ENCODE measurements at places on chromosomes 1 and 21. TPM values are rescaled to one million over a fixed set of nuclear protein-coding genes. Genes with fewer than 3 reads are reported as not detected.

Gene C2CD2
- total RNA-seq = 22.0 TPM

Gene AGBL4
- total RNA-seq = not detected

Gene ITLN1
- total RNA-seq = not detected

Gene GJA8
- total RNA-seq = not detected

Gene EVA1C
- total RNA-seq = 29.3 TPM

Gene ATAD3C
- 0.61 TPM for total RNA-seq

Gene B3GALNT2
- 36.8 TPM for total RNA-seq

Gene SPRR4
- not detected for total RNA-seq

Gene USH2A
- not detected for total RNA-seq

Gene COL9A2
- total RNA-seq = 2.4 TPM

Gene ARMH1
- 3.2 TPM for total RNA-seq

DNA sequence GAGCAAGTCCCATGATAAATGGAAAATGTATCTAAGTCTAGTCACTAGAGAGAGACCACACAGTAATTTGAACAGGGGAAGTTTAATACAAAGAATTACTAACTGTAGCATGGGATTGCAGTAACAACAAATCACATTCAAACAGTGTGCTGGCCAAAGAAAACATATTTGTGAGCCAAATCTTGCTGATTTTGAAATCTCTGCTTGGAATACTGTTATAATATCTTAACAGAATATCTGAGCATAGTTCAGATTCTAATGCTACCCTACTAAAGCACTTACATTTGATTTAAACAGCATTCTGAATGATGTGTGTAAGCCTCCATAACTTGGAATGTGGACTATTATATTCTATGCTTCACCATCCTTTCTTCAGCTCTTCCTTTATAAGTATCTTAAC, 270.0 kb upstream of the BRINP3 start:
- no peak overlapping the region for H3K27ac ChIP-seq
- no peaks in the 10 kb centered on the region for H3K36me3 ChIP-seq
- DNase-seq = no peak
- H3K4me1 ChIP-seq = no peaks in the 10 kb centered on the region
- H3K4me3 ChIP-seq = no peak overlapping the region
- H3K27me3 ChIP-seq = no peaks in the 10 kb centered on the region

DNA sequence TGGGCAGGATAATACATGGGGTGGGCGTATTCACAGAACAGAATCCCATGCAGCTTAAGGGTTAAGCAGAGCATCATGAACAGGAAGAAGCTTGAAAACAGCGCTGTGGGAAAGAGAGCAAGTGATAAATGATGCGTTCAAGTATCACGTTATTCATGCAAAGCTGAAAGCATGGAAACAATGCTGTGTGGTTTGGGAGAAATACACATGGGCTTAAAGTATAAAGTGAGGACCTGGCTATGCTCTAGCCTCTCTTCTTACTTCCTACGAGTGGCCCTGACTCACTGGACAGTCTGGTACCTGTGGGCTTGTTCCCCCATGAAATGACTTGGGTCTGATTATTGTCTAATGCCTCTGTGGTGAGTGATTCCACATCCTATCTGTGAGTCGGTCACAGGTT, 25.7 kb downstream of the TMPRSS2 start:
- H3K4me1 ChIP-seq = no peaks in the 10 kb centered on the region
- DNase-seq = no peak
- no peak overlapping the region for H3K4me3 ChIP-seq
- H3K27ac ChIP-seq = no peak overlapping the region
- no peaks in the 10 kb centered on the region for H3K27me3 ChIP-seq

DNA sequence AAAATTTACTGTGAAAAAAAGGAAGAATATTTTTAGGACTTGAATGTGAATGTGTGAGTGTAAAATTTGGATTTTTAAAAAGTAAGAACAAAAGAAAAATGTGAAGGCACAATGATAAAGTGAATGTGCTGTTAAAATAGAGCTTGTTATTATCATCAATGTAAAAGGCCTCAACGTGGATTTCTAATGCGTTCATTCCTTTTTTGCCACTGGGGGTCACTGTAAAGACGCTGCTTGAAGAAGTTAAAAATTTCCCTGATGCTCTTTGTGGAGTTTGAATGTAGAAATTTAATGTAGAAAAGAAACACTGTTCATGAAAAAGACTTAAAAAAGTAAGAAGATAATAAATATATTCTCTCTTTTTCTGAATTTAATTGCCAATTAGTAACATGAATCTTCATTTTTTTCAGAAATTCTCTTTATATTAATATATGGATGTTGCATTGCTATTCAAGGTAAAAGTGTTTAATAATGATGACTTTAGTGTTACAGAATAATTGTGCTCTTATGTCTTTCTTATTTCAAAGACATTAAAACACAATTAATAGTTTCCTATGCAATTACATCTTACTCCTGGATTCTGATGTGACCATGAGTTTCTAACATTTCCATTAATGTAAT, 161.5 kb downstream of the DNM3 start:
- no peak overlapping the region for H3K27ac ChIP-seq
- no peaks in the 10 kb centered on the region for H3K4me1 ChIP-seq
- H3K27me3 ChIP-seq = no peaks in the 10 kb centered on the region
- no peaks in the 10 kb centered on the region for H3K36me3 ChIP-seq
- H3K4me3 ChIP-seq = no peak overlapping the region
- DNase-seq = peak; percentile 39

GRCh38 chr21:37764691-37765090, 151.6 kb downstream of the KCNJ6 start:
- H3K27ac ChIP-seq = no peak overlapping the region
- no peak overlapping the region for H3K4me3 ChIP-seq

DNA sequence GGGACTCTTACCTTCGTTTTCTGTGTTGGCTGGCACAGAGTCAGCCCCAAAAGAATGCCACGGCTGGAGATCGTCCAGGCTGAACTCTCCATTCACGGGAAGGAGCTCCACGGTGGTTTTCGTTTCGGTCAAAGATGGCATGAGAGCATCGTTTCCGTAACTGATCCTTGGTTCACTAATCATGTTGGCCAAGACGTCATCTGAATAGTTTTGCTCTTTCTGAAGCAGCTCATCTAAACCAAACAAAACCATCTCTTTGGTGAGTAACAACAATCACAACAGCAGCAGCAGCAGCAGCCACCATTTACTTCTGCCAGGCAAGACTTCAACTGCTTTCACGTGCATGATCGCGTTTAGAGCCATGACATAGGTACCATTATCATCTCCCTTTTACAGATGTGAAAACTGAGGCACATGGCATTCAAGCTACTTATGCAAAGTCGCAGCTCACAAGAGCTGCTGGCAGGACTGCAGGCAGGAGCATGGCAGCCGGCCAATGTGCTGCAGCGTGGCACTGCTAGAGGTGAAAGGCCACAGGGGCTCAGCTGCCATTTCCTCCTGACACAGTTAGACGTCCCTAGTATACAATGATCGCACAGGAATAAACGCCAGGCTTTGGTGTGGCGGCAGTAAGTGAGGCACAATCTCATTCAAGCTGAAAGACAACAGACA, 177.1 kb downstream of the GABPA start:
- no peak overlapping the region for H3K4me3 ChIP-seq
- no peak for DNase-seq
- H3K27ac ChIP-seq = no peak overlapping the region
- no peaks in the 10 kb centered on the region for H3K4me1 ChIP-seq
- H3K27me3 ChIP-seq = no peaks in the 10 kb centered on the region

DNA sequence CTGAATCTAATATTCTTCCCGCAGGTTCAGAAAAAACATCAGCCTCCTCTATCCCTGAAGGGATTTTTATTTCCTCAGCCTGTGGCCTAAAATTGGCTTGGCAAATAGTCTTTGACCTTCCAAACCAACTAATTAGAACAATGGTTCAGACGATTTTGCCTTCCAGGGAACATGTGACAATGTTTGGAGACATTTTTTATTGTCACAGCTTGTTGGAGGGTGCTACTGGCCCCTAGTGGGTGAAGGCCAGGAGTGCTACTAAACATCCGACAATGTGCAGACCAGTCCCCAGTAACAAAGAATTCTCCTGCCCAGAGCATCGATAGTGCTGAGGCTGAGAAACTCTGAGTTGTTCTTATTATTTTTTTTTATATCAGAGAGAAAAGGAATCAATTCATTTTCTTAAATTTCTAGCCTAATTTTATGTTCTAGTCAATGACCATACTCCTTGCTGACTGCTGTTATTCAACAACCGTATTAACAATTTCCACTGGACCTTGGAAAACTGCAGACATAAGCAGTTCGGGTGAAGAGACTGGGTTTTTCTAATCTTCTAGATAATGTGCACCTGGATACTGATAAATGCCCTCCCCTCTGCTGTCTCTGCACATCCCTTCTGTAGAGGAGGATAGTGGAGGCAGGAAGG, 280.7 kb downstream of the LMX1A start:
- DNase-seq = no peak
- H3K4me1 ChIP-seq = no peaks in the 10 kb centered on the region
- no peaks in the 10 kb centered on the region for H3K27me3 ChIP-seq
- H3K27ac ChIP-seq = no peak overlapping the region
- H3K4me3 ChIP-seq = no peak overlapping the region
- no peaks in the 10 kb centered on the region for H3K36me3 ChIP-seq

GRCh38 chr1:56191369-56191768, 388.0 kb downstream of the PLPP3 start:
- no peaks in the 10 kb centered on the region for H3K27me3 ChIP-seq
- H3K36me3 ChIP-seq = no peaks in the 10 kb centered on the region
- DNase-seq = no peak
- H3K4me3 ChIP-seq = no peak overlapping the region

DNA sequence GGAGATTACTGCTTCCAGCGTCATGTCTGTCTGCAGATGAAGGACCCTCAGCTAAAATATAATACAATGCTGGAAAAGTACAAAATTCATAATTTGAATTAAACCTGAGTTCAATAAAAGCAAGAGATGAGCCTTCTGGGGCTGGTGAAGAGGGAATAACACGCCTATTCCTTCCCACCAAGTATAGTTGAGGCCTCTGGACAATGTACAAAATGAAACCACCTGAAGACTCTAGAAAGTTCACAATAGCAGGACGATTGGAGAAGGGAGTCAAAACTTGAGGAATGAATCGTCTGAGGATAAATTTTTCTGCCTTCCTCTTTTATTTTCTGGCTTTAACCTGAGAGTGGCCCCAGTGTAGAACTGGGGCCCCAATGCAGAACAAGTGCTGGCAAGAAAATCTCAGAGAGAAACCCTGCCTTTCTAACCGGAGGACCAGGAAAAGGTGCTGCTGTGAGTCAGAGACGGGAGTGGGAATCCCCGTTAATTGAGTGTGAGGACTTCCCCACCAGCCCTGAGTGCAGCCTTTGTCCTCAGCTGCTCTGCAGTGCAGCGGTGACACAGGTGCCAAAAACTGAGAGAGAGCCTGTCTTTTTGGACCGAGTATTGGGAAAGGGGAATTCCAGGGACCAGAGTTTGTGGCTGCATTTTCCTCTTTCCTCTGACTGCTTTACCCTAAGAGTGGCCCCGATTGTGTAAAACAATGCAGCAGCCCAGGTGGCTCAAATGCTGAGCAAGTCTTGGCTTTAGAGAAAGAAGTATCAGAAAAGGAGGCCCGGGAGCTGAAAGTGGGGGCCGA, 264.9 kb downstream of the DYRK1A start:
- no peak overlapping the region for H3K27ac ChIP-seq
- no peaks in the 10 kb centered on the region for H3K27me3 ChIP-seq
- DNase-seq = no peak
- no peaks in the 10 kb centered on the region for H3K4me1 ChIP-seq
- H3K36me3 ChIP-seq = no peaks in the 10 kb centered on the region

DNA sequence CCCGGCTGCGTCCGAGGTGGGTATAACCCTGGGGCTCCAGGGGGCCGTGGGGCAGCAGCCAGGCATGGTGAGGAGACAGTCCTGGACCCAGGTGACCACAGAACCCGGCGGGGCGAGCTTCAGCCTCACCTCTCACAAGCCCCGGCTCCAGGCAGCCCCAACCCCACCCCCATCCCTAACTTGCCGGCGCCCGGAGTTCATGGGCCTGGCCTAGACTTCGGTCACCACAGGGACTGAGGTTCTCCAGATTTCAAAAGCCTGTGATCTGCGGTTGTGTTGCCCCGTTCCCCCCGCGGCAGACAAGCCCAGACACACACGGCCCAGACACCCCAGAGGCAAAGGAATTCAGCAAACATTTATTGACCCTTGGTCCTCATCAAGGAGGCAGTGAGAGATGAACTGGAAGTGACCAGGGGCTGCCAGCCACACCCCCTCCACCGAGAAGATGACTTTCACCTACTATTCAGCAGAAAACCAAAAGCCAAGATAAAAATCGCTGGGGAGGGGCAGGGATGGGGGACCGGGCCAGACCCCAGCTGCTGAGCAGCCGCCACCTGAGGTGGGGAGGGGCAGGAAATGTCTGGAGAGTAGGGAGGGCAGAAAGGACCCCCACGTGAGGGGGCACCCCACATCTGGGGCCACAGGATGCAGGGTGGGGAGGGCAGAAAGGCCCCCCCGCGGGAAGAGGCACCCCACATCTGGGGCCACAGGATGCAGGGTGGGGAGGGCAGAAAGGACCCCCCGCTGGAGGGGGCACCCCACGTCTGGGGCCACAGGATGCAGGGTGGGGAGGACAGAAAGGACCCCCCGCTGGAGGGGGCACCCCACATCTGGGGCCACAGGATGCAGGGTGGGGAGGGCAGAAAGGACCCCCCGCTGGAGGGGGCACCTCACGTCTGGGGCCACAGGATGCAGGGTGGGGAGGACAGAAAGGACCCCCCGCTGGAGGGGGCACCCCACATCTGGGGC, 3.9 kb downstream of the HES4 start:
- H3K27me3 ChIP-seq = no peaks in the 10 kb centered on the region
- peaks cover 3% of the 10 kb centered on the region for H3K4me1 ChIP-seq
- H3K27ac ChIP-seq = no peak overlapping the region
- DNase-seq = no peak

DNA sequence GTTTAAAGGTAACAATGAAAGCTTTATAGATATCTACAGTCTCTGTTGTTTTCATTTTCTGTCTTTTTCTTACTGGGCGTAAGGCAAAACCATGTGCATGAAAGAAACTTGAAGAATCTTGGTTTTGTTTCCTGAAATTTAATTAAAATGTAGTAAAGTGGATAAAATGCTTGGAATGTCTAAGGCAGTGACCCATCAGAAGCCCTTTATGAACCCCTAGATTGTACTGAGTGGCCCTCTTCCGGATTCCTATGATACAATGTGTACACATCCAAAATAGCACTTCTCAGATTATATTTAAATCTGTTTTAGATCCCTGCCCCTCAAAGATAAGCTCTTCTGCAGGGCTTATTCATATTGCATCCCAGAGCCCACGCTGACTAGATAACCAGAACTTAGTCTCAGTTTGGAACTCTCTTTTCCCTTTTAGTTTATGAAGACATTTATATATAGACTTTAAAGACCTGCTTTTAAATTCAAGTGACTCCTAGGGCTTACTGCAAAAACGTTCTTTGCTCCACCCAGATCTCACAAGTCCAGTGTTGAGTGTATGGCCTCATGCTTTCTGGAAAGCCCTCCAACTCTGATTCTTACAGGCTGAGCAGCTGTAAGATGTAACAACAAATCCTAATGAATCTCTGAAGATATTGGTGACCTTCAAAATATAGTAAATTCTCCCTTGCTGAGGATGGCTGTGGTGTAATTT, 142.9 kb downstream of the LRRC7 start:
- no peaks in the 10 kb centered on the region for H3K27me3 ChIP-seq
- H3K4me1 ChIP-seq = no peaks in the 10 kb centered on the region
- H3K4me3 ChIP-seq = no peak overlapping the region
- H3K27ac ChIP-seq = no peak overlapping the region

All from HCT116 (cell line).